ENCODE measurements at places on chromosomes 1 and 21. TPM values are rescaled to one million over a fixed set of nuclear protein-coding genes. Genes with fewer than 3 reads are reported as not detected.

Gene IPO9
- 22.7 TPM for total RNA-seq

DNA sequence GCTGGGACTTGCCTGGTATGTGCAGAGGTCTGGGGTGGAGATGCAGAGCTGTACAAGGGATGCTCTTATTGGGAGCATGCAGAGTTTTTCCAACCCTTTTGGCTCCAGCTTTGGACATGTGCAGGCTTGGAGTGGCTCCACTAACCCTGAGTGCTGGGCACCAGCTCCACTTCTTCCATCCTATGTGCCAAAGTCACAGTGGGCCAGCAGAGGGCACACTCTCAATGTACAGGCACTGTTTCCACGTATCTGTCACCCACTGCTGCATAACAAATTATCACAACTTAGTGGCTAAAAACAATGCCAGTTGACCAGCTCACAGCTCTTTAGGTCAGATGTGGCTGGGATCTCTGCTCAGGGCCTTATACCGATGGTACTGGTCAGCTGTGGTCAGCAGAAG lies 631.8 kb downstream of the AJAP1 start:
- DNase-seq: no peak

GRCh38 chr1:29372108-29372507 lies 135.8 kb downstream of the PTPRU start:
- no peak for DNase-seq

Gene SLC45A3
- 3.2 TPM for total RNA-seq

DNA sequence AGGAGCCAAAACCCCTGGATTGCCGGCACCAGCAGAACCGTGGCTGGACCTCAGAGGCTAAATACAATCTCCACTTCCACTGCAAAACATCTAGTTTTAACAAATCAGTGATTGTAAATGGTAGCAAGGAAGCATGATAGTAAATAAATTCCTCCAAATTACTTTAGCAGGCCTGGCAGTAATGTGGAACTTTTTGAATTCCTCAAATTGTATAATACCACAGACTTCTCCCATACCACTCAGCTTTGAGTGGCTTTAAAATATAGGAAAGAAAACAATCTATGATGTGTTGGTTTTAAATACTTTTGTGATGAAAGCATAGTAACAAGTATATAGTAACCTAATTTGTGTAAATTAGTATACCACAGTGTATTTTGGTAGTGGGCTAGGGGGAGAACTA lies 34.1 kb downstream of the NIBAN1 start:
- no peak for DNase-seq

DNA sequence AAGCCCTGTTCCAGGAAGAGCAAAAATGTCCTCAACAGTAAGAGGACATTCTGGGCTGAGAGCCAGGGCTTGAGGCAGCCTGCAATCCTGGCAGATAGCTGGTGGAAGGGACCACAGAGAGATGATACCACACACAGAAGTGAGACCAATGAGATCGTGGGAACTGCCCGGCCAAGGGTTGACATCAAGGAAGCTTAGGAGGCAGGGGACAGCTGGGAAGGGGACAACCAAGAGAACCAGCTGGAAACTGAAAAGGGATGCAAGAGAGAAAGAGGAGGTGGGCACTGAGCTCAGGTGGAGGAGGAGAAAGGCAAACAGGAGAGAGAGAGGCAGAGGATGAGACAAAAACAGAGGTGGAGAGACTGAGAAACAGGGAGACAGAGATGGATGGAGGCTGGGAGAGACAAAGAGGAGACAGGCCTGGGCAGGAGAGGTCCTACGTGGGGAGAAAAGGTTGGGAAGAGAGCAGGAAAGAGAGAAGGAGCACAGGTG lies 9.2 kb downstream of the PDZK1IP1 start:
- no peak for DNase-seq

Gene JAM2
- total RNA-seq: 0.17 TPM
